Kasumi-1 (cell line): ENCODE measurements at places on chromosomes 13 and 19.

- no peak for DNase-seq
Measured at GRCh38 chr13:51148223-51148951, 37.3 kb upstream of the C13orf42 start.

DNA sequence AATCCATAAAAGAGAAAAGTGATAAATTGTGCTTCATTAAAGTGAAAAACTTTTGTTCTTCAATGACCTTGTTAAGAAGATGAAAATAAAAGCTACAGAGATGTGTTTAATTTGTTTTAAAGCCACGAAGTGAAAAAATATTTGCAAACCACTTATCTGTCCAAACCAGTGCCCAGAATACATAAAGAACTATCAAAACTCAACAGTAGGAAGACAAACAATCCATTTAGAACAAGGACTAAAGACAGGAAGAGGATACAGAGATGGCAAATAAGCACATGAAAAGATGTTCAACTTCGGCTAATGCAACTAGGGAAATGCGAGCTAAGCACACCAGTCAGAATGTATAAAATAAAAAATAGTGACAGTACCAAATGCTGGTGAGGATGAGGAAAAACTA is 15.0 kb downstream of the GJB6 start:
- no peak for DNase-seq

GRCh38 chr19:17289489-17289888 is 7.8 kb downstream of the ANKLE1 start:
- DNase-seq = no peak

DNA sequence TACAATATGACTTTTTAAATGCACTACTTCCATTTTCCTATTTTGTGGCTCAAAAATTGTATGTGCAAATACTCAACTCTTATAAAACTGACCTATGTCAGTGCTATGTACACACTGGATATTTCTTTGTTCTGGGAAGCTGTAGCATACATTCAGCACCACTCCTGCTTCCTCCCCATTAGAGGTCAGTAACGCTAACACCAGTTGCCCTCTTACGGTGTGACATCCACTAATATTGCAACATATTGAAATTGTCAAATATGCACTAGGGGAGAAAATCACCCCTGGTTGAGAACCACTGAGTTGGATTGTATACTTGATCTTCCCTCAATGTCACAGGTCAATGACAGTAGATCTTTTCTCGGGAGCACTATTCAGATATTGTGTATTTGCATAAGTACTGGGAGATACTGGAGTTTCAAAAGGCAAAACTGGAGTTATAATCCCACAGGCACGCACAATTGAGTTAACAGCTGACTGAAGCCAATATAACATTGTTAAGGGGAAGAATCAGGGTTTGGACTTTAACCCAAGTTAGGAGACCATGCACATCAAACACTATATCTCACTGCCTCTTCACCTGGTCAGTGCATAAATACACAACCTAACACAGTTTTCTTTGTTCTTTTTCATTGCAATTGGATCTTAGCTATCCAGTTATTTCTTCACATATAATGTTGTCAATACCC is 1276.5 kb upstream of the MIR17HG start:
- no peak for DNase-seq

- DNase-seq = no peak
Measured at GRCh38 chr13:88617176-88617575, 946.0 kb downstream of the SLITRK5 start.

- DNase-seq = no peak
Measured at GRCh38 chr19:39746836-39747529, 9.2 kb upstream of the CLC start.

- DNase-seq = no peak
Measured at GRCh38 chr13:111917086-111917485, 149.9 kb upstream of the SOX1 start.

DNA sequence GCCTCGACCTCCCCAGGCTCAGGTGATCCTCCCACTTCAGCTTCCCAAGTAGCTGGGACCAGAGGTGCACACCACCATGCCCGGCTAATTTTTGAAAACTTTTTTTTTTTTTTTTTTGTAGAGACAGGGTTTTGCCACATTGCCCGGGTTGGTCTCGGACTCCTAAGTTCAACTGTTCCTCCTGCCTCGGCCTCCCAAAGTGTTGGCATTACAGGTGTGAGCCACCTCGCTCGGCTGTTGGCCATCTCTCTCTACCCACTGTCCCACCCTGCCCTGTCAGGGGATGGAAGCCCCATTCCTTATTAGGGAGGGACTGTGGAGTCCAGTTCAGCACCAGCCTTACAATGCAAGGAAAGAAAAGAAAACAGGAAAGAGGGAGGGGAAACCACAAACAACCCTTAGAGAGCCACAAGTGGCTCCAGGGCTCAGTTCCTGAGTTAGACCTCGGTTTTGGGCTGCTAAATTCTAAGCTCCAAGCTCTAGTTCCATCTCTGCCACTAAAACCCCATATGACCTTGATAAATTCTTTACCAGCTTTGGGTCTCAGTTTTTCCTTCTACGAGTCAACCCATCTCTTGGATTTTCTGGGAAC is 31.7 kb downstream of the ACTL9 start:
- DNase-seq = peak; percentile 25

DNA sequence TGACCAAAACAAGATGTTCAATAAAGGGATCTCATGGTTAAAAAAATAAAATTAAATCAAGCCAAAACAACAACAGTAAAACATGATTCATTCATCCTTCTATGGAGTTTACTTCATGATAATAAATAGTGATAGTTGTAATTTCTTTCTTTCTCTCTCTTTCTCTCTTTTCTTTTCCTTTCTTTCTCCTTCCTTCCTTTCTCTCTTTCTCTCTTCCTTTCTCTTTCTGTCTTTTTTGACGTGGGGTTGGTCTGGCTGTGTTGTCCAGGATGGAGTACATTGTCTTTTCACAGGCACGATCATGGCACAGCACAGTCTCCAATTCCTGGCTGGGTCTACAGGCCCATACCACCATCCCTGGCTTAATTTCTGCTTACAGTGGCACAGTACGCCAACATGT is 29.1 kb upstream of the PCCA start:
- DNase-seq = no peak

GRCh38 chr13:41742917-41743552 is 217.9 kb downstream of the VWA8 start:
- DNase-seq = no peak

GRCh38 chr19:15673176-15673654 is 328 bp downstream of the CYP4F12 start:
- DNase-seq = no peak

DNA sequence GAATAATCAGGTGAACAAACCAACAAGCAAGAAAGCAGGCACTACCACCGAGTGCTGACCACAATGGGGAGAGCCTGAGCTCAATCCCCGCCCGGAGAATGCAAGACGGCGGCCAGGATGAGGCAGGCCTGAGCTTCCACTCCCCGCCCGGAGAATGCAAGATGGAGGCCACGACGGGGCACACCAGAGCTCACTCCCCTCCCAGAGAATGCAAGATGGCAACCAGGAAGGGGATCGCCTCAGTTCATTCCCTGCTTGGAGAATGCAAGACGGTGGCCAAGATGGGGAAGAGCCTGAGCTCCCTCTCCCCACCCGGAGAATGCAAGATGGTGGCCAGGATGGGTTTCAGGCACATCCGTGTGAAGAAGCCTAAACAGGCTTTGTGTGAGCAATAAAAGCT is 24.7 kb upstream of the MIER2 start:
- no peak for DNase-seq

DNA sequence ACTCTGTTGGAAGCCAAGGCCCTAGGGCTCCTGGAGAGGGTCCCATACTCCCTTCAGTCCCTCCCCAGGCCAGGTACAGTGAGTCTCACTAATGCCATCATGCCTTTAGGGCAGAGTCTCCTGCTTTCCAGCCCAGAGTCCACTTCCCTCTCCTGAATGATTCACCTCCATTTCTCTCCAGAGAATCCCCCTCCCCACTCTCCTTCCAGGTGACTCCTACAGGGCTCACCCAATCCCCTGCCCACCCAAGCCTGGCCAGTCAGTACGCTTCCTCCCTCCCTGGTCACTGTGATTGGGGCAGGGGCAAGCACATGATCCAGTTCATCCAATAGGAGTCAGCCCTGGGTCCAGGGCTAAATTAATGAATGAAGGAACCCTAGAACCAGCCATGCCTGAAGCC is 35.0 kb upstream of the PNMA8B start:
- no peak for DNase-seq

- no peak for DNase-seq
Measured at GRCh38 chr19:17216058-17216670, 1.0 kb downstream of the USE1 start.

- no peak for DNase-seq
Measured at GRCh38 chr13:98098516-98098915, 44.4 kb upstream of the FARP1 start.

DNA sequence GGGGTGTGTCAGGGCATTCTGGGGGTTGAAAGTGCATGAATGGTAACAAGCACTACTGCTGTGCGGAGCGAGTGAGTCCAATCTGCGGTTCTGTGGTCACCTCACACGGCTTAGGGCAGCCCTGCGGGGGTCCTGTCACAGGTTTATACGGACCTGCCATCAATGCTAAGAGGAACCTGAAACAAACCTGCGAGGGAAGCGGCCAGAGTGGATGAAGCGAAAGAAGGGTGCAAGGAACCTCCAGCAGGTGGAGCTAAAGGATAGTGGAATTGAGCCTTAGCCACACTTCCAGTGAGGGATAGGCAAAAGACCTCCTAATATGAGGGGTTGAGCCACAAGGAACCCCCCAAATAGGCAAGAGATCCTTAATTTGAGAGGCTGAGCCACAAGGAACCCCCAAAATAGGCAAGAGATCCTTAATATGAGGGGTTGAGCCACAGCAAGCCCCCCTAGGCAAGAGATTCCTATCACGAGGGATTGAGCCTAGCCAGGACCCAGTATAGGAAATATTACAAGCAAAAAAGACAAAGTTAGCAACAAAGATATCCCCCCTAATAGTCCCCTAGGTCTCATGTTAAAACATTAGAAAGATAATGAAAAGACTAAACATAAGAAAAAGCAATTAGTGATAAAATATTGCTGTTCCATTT is 6.3 kb upstream of the ZNF69 start:
- DNase-seq = peak; percentile 70

- no peak for DNase-seq
Measured at GRCh38 chr19:5037936-5038335, 69.0 kb downstream of the KDM4B start.

- no peak for DNase-seq
Measured at GRCh38 chr19:2813235-2814160, 6.2 kb upstream of the ZNF554 start.

- peak; percentile 44 for DNase-seq
Measured at GRCh38 chr19:10339380-10339960, at the start of gene ICAM3. Gene ICAM3, minus strand, starts transcription at chr19:10339624. Its CDS starts 10 bp downstream, at chr19:10339614.

DNA sequence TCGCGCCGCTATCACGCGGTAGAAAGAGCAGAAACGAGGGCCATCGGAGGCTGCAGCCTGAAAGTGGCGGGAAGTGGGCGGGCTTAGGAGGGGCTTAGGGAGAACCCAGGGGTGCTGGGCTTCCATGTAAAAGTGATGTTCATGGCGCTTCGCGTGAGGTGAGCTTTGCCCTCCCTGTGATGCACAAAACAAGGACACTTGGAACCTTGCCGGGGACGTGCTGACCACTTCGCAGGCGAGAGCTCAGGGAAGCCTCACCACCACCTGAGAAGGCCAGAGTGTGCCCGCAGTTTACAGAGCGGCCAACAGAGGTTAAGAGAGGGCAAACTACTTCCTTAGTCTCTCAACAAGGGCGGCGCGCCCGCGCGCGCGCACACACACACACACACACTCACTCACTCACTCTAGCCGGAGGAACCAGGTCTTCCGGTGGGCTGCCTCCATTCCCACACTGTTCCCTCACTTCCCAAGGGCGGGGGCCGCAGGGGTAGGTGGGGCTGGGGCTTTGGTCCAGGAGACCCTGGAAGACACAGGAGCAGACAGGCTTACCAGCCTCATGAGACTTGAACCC is 651 bp downstream of the GAPDHS start:
- no peak for DNase-seq

DNA sequence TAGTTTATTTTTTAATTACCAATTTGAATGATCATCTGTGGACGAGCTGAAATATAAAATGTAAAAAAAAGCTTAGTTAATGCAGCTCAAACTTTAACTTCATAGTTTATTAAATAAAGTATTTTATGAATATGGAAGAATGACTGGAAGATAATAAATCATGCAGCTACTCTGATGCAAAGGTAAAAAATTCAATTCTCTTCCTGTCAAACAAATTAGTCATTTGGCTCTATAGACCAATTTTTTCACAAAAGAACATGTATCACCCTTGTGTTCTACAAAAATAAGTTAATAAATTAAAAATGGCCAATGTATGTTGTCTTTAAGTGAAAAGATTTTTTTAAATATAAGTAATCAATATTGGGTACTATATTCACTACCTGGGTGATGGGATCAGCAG is 26.2 kb downstream of the EXOSC8 start:
- DNase-seq = no peak

DNA sequence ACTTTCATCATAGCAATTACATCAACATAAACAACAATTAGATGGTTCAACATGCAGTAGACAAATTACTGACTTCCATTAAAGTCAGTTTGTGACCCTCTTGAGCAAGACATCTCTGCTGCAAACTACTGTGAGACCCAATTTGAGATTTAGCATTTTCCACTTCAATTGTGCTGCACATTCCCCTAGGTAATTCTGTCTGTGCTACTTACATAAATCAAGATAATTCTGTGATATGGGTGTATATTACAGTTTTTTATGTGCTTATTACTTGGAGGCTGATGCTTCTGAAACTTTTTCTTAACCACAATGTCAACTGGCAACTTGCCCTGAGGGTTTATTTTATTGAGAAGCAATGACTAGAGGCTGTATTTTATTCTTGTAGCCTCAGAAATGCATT is 1714.4 kb downstream of the OLFM4 start:
- no peak for DNase-seq

DNA sequence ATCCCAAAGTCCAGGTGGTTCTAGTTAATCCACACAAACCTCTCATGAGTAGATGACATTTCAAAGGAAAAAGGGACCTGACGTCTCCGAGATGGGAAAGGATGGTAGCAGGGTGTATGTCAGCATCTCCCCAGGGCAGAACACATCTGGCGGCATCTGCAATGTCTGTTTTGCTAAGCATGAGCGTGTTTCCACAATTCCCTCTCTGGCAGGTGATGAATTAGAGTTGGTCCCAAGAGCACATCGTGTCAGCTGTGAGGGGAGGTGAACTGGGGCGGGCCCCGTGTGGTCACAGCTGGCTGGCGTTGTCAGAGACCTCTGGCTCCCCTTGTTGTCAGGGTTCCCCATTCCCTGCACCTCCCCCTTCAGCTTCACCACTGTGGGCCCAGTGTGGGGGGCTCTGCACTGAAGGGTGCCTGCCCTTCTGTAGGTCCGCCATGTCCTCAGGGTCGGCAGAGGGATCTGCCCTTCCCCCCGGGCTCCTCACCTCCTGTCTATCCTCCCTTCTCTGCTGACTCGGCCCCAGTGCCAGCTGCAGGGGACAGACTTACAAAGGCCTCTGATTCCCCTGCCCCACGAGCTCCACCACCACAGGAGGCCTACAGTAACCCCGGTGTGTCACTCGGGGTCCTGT is 58.2 kb downstream of the CDADC1 start:
- DNase-seq = no peak

DNA sequence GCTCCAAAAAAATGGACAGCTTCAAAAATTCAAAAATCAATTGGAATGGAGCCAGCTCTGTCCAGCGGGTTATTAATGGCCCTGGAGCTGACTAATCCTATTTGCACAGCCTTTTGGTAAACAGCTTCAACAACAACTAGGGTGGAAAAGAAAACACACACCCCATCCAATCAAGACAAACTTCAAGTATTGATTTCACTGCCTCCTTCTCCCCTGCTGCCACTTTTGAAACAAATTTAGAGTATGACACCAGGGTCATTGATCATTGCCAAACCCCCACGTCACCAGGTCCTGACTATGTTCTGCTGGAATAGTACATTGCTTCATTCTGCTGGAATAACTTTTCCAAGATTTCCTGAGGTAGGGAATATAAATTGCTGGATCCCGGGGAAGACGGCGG is 56.8 kb upstream of the GTF3A start:
- no peak for DNase-seq
